ENCODE measurements at places on chromosomes 4 and X.

- H3K4me3 ChIP-seq, result no peak overlapping the region
- H3K36me3 ChIP-seq, result peaks cover 4% of the 10 kb centered on the region
- H3K27ac ChIP-seq, result peak overlapping the region; percentile 5
- no peak for DNase-seq
- peaks cover 36% of the 10 kb centered on the region for H3K4me1 ChIP-seq
Observed at GRCh38 chr4:76546759-76547742, 112.0 kb downstream of the SHROOM3 start.

GRCh38 chrX:101062176-101062575 lies 10.3 kb upstream of the TRMT2B start:
- no peaks in the 10 kb centered on the region for H3K36me3 ChIP-seq
- H3K27me3 ChIP-seq, result no peaks in the 10 kb centered on the region

DNA sequence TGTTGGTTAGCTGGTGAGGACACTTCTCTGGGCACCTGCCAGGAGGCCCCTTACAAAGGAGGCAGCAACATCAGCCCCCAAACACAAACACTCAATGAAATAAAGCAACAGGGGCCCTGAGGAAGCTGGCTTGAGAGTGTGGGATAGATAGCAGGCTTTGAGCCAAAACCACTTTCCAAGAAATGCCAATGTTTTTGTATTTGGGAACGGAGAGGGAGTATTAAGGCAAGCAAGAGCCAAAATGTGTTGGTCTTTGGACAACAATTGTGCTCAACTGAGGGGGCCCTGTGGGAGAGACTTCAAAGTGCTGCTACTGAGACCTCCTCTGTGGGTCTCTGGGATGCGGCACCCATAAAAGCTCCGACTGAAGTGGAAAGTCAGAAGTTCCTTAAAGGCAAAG lies 41.0 kb downstream of the RAI2 start:
- no peak overlapping the region for H3K4me3 ChIP-seq
- no peaks in the 10 kb centered on the region for H3K4me1 ChIP-seq
- H3K36me3 ChIP-seq, result no peaks in the 10 kb centered on the region
- peaks cover 3% of the 10 kb centered on the region for H3K27me3 ChIP-seq

- H3K27ac ChIP-seq, result no peak overlapping the region
- H3K4me1 ChIP-seq, result no peaks in the 10 kb centered on the region
- H3K27me3 ChIP-seq, result no peaks in the 10 kb centered on the region
- H3K36me3 ChIP-seq, result peaks cover 3% of the 10 kb centered on the region
Observed at GRCh38 chrX:77505227-77505626, 58.0 kb downstream of the FGF16 start.

GRCh38 chrX:17550011-17550410 lies 175.0 kb downstream of the NHS start:
- DNase-seq, result no peak
- H3K27me3 ChIP-seq, result peaks cover 2% of the 10 kb centered on the region
- no peak overlapping the region for H3K27ac ChIP-seq
- H3K36me3 ChIP-seq, result no peaks in the 10 kb centered on the region

- DNase-seq, result no peak
- H3K4me1 ChIP-seq, result no peaks in the 10 kb centered on the region
- no peak overlapping the region for H3K27ac ChIP-seq
- H3K36me3 ChIP-seq, result no peaks in the 10 kb centered on the region
Observed at GRCh38 chrX:79259073-79259689, 108.0 kb downstream of the ITM2A start.

- H3K4me3 ChIP-seq, result peak overlapping the region; percentile 84
- H3K4me1 ChIP-seq, result peaks cover 16% of the 10 kb centered on the region
- no peak for DNase-seq
- H3K36me3 ChIP-seq, result no peaks in the 10 kb centered on the region
Observed at GRCh38 chrX:120308959-120309872, 2.0 kb downstream of the TMEM255A start.

DNA sequence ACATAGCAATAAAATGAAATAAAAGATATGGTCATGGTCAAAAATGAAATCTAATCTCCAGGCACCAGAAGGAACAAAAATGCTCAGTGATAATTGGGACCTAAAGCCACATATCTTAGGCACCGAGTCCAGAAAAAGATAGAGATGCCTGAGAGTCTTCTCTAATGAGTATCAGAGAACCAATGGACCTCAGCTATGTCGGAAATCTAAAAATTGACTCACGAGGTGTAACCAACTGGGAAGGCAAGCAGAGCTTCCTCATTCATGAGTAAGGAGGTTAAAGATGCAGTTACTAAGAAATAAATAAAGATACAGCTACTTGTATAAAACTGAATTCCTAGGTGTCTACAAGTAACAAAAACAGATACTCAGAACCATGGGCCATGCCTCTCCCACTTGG lies 72.1 kb downstream of the KLHL34 start:
- no peak overlapping the region for H3K27ac ChIP-seq
- H3K27me3 ChIP-seq, result no peaks in the 10 kb centered on the region
- no peak overlapping the region for H3K4me3 ChIP-seq
- peaks cover 14% of the 10 kb centered on the region for H3K4me1 ChIP-seq
- H3K36me3 ChIP-seq, result peaks cover 41% of the 10 kb centered on the region
- no peak for DNase-seq

DNA sequence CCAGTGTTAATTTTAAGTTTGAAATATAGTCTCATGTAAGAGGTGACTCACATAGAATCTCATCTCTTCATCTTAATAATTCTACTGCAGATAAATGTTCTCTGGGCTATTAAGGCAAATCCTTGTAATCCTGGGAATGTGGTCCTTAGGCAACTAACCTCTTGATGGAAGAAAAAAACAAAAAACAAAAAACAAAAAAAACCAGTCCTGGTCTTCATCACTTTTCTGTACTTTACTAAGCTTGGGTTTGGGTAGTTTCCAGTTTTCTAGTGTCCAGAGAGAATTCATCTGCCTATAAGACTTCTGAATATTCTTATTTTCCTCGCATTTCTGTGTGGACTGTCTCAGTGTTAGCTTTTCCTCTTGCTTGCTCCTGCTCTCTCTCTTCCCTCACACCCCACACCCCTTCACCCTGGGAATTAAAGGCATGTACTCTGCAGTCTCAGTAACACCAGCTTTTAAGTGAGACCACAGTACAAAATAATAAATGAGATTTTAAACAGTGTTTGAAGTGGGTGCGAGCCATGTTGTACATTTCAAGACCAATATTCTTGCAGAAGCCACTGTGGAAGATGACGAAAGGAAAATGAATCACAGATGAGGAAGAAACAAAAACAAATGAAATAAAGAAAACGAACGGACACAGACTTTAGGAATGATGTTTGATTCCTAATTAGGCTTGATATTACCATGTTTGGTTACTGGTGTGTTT lies 51.7 kb downstream of the HAND2 start:
- peaks cover 2% of the 10 kb centered on the region for H3K36me3 ChIP-seq
- no peaks in the 10 kb centered on the region for H3K27me3 ChIP-seq
- no peak for DNase-seq
- H3K27ac ChIP-seq, result no peak overlapping the region
- H3K4me1 ChIP-seq, result no peaks in the 10 kb centered on the region
- no peak overlapping the region for H3K4me3 ChIP-seq

DNA sequence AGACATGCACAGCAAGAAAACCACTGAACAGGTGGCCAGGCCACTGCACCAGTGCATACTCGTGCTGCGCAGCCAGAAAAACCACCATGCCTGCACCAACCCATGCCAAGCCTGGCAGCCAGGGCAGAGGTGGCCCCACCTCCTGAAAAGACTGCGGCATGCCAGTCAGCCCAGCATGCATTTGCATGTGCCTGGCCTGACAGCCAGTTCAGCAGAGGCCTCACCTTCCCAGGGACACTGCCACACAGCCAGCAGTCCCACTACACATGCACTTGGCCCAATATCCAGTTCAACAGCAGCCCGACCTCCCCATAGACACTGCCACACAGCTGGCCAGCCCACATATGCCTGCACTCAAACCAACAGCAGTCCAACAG lies 43.5 kb upstream of the DDX60 start:
- DNase-seq, result no peak
- no peak overlapping the region for H3K27ac ChIP-seq
- H3K27me3 ChIP-seq, result no peaks in the 10 kb centered on the region
- no peaks in the 10 kb centered on the region for H3K36me3 ChIP-seq
- H3K4me3 ChIP-seq, result no peak overlapping the region

GRCh38 chr4:88897752-88898151 lies 159.2 kb downstream of the FAM13A start:
- no peak overlapping the region for H3K4me3 ChIP-seq
- no peak for DNase-seq
- no peak overlapping the region for H3K27ac ChIP-seq
- no peaks in the 10 kb centered on the region for H3K4me1 ChIP-seq
- H3K27me3 ChIP-seq, result no peaks in the 10 kb centered on the region

GRCh38 chr4:91936311-91936710 lies 367.5 kb upstream of the GRID2 start:
- H3K4me1 ChIP-seq, result no peaks in the 10 kb centered on the region
- DNase-seq, result no peak
- no peak overlapping the region for H3K4me3 ChIP-seq
- H3K27me3 ChIP-seq, result no peaks in the 10 kb centered on the region

- H3K27ac ChIP-seq, result no peak overlapping the region
- no peak overlapping the region for H3K4me3 ChIP-seq
- DNase-seq, result no peak
- H3K36me3 ChIP-seq, result no peaks in the 10 kb centered on the region
- no peaks in the 10 kb centered on the region for H3K4me1 ChIP-seq
Observed at GRCh38 chr4:138815811-138816210, 199.8 kb upstream of the NOCT start.

GRCh38 chrX:71052721-71053120 lies 15.4 kb downstream of the SNX12 start:
- DNase-seq, result no peak
- H3K27me3 ChIP-seq, result no peaks in the 10 kb centered on the region
- H3K36me3 ChIP-seq, result peaks cover 6% of the 10 kb centered on the region
- H3K4me3 ChIP-seq, result peak overlapping the region; percentile 41
- no peak overlapping the region for H3K27ac ChIP-seq

DNA sequence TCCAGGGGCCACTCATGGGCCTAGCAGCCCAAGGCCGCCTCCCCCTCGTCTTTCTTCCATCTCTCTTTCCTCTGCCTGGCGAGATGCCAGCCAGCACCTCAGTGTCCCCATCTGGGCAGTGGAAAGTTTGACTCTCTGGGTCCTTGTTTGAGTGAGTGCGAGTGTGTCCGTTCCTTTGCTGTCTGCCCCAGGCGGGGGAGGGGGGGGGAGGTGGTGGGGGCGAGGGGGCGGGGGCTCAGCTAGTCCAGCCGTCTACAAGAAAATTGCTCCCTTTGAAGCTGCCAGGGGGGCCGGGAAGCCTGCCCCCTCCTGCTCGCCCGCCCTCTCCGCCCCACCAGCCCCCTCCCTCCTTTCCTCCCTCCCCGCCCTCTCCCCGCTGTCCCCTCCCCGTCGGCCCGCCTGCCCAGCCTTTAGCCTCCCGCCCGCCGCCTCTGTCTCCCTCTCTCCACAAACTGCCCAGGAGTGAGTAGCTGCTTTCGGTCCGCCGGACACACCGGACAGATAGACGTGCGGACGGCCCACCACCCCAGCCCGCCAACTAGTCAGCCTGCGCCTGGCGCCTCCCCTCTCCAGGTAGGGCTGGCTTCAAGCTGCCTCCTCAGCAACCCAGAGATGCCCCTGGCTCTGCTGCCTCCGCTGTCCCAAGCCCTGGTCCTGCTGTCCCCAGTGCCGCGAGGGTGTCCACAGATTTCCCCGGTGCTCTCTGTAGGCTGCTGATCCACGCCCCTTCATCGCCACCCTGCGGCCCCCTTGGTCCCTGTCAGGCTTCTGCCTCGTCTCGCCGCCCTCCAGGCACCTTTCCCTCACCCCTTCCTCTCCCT lies at the start of gene BGN:
Gene BGN (plus strand): TSS at position 440 of the 821 bp plus-strand sequence. CDS start 9,652 bp downstream, outside the sequence.
- DNase-seq, result peak; percentile 32
- peak within 1 kb of the TSS; percentile 80 for H3K4me3 ChIP-seq
- H3K4me1 ChIP-seq, result peaks cover 5% of the 10 kb centered on the region
- no peak within 1 kb of the TSS for H3K27ac ChIP-seq
- H3K27me3 ChIP-seq, result no peaks in the 10 kb centered on the region

DNA sequence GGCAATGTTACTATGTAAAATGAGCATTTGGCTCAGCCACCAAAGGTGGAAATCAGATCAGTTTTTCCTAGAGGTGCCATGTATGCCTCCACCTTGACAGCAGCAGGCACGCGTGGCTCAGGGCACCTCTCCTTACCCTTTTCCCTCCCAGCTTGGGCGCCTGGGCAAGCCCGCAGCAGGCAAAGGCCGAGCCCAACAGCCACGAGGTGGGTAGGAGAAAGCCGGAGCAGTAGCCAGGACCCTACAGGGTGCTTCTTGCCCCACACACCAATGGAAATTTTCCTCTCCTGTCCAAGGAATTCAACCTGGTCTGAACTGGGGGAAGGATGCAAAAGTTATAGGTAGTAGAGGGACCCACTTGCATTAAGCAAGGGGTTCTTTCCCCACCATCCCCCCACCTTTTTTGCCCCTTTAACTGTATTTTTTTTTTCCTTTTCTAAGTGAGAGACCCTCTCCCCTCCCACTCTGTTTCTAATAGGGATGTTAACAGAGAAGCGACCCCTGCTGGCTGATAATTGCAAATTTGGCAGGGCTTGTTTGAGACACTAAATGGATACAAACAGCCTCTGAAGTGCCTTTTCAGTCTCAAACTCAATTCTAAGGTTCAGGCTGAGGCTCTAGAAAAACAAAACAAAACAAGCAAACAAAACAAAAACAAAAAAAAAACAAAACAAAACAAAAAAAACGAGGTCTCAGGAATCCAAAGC lies 895.1 kb downstream of the PCDH18 start:
- no peaks in the 10 kb centered on the region for H3K4me1 ChIP-seq
- H3K27me3 ChIP-seq, result no peaks in the 10 kb centered on the region
- H3K27ac ChIP-seq, result no peak overlapping the region
- no peak overlapping the region for H3K4me3 ChIP-seq
- peak; percentile 44 for DNase-seq
- H3K36me3 ChIP-seq, result no peaks in the 10 kb centered on the region

GRCh38 chrX:18799911-18800310 lies 92.5 kb downstream of the PPEF1 start:
- no peaks in the 10 kb centered on the region for H3K4me1 ChIP-seq
- no peaks in the 10 kb centered on the region for H3K27me3 ChIP-seq
- H3K27ac ChIP-seq, result no peak overlapping the region
- no peak overlapping the region for H3K4me3 ChIP-seq
- no peak for DNase-seq

DNA sequence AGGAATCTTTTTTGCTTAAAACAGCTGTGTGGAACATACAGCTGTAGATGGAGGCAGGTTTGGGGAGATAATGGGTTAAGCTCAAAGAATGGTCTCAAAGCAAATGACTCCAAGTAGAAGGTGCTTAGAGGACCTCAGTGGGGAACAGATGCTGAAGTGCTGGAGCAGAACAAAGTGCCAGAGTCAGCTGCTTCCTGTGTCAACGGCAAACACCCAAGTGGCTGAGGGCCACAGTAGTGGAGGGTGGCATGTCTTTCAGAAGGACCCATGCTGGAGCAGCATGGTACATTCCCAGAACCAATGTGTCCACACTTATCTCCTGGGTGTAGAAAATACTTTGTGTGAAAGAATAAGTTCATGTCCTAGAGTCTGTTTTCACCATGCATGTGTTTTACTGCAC lies 197.5 kb downstream of the CCNG2 start:
- no peak overlapping the region for H3K27ac ChIP-seq
- no peak overlapping the region for H3K4me3 ChIP-seq
- DNase-seq, result no peak

- H3K27me3 ChIP-seq, result peaks cover 1% of the 10 kb centered on the region
- H3K4me3 ChIP-seq, result no peak overlapping the region
- peaks cover 13% of the 10 kb centered on the region for H3K4me1 ChIP-seq
- no peak for DNase-seq
- H3K27ac ChIP-seq, result no peak overlapping the region
- no peaks in the 10 kb centered on the region for H3K36me3 ChIP-seq
Observed at GRCh38 chrX:17595456-17596035, 141.7 kb upstream of the SCML1 start.

- no peaks in the 10 kb centered on the region for H3K4me1 ChIP-seq
- H3K27ac ChIP-seq, result no peak overlapping the region
- H3K36me3 ChIP-seq, result no peaks in the 10 kb centered on the region
Observed at GRCh38 chr4:83209419-83209818, 75.2 kb downstream of the COQ2 start.
